ENCODE measurements at places on chromosomes 4 and X.

DNA sequence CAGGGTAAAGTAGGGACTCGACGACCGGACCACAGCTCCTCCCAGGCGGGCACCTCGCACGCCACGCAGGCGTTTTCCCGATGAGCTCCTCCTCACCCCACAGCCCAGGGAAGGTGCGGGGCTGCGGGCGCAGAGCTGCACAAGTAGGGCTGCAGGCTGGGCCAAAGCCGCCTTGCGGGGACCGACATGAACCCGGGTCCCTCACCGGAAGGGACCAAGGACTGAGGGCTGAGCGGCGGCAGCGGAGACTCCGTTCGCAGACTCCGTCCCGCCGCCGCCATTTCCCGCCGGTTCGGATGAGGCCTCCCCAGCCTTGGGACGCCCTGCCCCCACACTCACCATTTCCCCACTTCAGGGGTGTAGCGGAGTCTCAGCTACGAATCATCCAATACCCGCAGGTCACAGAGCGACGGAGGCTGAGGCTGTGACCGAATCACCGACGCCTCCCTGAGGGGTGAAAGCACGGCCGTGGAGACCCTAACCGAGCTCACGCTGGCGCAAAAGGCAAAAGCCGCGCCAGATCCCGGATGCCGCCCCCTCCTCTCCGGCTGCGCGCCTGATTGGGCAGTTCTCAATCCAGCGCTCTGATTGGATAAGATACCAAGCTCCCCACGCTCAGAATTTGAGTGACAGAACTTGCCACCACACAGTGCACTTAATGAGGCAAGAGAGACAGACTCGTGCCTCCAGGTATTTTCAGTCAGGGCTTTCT lies at the start of gene ZNF732:
Gene ZNF732, minus strand, starts transcription at position 506 of the 712 bp plus-strand sequence. Its CDS starts 164 bp downstream, at position 342.
- no peak for DNase-seq

DNA sequence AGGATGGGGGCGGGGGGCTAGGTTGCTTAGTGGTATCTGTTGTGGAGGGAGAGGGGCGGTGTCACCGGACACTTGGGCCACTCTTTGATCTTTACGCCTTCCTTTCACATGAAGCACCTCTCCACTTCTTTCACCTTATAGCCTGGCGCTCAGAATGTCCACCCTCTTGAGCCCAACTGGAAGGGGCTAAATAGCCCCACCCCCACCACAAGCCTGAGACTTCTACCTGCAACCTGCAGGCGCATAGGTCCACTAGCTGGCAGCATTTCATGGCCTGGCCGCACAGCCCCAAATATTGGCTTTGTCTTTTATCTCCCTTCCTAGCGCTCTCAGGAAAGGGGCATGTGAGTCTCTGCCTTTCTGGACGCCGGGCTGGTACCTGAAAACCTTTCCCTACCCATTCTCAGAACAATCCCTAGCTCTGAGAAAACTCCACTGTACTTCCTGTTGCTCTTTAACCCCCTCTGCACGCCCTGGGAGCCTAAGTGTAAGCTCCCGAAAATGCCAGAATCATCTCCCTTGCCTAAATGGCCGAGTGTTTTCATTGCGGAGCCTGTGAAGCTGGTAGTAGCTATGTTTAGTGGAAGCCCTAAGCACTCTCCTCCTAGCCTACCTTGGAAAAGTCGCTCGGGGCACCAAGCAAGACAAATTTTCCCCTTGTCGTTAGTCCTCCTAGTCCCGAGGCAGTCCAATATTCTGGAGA lies 1.2 kb upstream of the TRPC5 start:
- DNase-seq, result no peak

DNA sequence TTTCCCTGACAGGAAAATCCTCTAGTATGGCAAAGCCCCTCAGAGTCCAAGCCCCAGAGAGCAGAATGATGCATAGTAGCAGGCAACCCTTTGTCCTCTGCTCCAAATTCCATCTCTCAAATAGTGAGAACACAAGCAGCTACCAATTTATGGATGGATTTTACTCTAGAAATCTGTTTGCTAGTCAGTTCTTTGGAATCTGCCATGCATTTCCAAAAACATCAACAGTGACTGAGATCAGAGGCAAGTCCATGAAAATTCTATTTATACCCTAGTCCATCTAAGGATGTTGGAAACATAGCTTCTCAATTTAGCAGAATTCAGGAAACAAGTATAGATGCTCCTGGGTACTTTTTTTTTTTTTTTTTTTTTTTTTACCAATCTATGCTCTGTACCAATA lies 10.0 kb upstream of the CC2D2A start:
- no peak for DNase-seq

GRCh38 chrX:23505531-23506303 lies 161.6 kb upstream of the PRDX4 start:
- no peak for DNase-seq

- DNase-seq, result no peak
These were observed 108.1 kb upstream of the IQCM start for GRCh38 chr4:149923736-149924135.

DNA sequence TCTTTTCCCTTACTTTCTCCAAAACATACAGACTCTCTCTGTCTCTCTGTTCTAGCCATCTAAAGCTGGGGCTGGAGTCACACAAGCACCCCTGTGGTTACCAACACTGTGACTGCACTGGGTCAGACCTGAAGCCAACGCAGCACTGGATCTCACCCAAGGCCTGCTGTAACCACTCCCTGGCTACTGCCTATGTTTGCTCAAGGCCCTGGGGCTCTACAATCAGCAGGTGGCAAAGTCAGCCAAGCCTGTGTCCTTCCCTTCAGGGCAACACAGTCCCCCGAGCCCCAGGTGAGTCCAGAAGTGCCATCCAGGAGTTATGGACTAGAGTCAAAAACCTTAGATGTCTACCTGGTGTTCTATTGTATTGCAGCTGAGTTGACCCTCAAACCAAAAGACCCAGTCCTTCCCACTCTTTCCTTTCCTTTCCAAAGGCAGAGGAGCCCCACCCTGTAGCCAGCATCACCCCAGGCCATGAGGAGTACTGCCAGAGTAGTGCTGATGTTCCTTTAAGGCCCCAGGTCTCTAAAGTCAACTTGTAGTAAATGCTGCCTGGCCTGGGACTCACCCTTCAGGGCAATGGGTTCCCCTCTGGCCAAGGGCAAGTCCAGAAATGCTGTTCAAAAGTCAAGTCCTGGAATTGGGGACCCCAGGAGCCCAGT lies 58.8 kb upstream of the RAP2C start:
- no peak for DNase-seq

DNA sequence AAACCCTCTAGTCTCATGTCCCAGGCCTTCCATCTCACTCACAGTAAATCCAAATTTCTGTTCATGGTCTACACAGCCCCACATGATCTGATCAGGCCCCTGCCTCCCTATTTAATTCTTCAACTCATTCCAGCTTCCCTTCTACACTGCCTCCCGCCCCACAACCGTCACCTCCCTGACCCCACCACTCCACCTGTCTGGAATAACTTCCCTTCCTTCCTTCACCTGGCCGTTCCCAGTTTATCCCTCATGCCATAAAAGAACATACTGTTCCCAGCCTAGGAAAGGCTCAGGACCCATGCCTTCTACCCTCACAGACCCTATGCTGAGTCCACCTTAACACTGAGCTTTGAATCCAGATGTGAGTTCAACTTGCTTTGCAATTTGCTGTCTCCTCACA lies 6.8 kb upstream of the CD99L2 start:
- no peak for DNase-seq

GRCh38 chr4:113645771-113646441 lies 115.6 kb downstream of the CAMK2D start:
- DNase-seq, result no peak

DNA sequence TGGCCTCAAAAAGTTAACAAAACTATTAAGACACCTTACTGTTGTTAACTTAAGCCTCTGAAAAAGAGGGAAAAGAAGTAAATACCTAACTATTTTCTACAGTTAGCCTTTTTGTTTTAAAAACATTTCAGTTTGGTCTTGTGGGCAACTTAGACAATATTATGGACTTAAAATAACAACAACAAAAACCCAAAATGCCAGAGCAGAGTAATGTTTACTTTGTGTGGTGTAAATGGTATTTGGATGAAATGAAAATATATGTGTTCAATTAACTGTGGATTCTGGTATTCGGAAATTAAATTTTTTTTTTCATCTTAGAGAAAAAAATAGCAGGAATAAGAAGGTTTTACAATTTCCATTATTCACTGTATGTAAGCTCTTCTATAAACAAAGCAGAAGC lies 79.6 kb upstream of the NPNT start:
- no peak for DNase-seq

DNA sequence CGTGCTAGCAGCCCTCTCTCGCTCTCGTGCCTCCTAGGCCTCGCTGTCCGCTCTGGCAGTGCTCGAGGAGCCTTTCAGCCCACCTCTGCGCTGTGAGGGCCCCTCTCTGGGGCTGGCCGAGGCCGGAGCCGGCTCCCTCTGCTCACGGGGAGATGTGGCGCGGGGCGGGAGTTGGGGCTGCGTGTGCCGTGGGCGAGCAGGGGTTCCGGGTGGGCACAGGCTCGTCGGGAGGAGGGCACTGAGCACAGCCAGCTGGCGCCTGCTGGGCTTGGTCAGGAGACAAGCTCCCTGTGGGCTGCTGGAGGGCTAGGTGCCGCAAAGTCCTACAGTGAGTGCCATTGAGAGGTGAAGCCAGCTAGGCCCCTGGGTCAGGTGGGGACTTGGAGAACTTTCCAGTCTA lies 994.5 kb downstream of the C4orf33 start:
- DNase-seq, result no peak

DNA sequence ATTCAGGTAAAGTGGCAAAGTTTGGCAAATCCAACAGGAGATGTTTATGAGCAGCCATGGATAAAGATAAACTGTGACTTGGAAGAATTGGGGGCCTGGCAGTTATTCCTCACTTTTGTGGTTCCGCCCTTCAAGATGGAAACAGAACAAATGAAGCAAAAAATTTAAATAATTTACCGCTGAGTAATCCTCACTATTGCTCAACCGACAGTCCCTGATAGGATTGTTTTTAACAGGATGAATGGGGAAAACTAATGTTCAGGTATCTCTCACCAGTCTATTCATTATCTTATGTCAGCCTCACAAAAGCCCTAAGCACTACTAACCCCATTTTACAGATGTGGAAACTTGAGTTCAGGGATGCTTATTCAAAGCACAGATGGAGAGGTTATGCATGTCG lies 90.8 kb downstream of the FNIP2 start:
- DNase-seq, result no peak

GRCh38 chr4:23978002-23978401 lies 88.2 kb upstream of the PPARGC1A start:
- no peak for DNase-seq

DNA sequence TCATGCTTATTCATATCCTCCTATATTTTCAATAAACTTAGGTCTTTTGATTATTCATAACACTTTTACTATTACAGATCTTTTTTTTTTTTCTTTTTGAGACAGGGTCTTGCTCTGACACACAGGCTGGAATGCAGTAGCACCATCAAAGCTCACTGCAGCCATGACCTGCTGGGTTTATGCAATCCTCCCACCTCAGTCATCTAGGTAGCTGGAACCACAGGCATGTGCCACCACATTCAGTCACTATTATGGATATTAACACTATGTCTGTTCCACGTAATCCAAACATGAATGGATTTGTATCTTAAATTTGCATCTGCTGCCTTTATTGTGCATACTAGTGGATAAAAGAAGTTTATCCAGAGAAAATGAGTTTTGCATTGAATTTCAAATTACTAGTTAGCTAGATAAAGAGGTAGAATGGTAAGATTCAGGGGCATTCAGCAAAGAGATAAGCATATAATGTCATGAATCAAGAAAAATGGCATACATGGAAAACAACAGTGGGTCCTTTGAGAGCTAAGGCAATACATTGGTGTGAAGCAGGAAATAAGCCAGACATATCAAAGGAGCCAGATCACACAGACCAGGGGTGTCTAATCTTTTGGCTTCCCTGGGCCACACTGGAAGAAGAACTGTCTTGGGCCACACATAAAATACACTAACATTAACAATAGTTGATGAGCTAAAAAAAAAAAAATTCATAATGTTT lies 13.9 kb downstream of the ANAPC10 start:
- no peak for DNase-seq

DNA sequence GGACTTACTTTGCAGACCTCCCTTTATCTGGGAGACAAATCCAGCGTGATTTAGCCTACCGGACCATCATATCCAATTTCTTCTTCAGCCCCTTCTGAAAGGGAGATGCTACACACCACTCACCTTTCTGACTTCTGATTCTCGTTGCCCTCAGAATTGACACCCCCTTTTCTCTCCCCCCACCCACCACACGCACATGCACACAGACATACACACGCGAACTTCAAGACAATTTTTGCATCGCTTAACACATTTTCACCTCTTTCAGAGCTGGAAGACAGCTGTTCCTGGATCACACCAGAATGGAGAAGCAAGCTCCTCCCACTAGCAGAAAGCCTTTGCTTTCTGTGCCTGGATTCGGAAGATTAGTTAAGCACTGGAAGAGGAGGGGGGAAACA lies 1.0 kb upstream of the SNCA start:
- no peak for DNase-seq

- no peak for DNase-seq
These were observed 32.9 kb downstream of the LUZP4 start for GRCh38 chrX:115322375-115322774.

DNA sequence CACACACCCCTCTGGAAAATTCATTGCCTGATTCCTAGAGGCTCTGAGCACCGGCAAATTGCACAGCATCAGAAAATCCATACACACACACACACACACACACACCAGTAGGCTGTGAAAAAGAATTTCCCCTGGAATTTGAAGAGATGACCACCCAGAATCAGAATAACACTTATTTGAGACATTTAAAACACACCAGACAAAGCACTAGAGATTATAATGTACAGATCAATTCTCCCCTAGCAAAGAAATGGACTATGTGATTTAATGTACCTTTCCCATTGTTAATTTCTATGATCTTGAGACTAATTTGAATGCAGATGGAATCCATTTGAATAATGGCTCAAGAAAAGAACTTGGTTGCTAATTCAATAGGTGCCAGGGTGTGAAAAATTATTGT lies 399.3 kb downstream of the HNRNPD start:
- DNase-seq, result no peak
